DMS153 (cell line): ENCODE measurements at places on chromosomes 12 and 14.

GRCh38 chr12:52049688-52050087 is 1.6 kb upstream of the NR4A1 start:
- no peak for DNase-seq

GRCh38 chr12:70338531-70338930 is 27.6 kb upstream of the KCNMB4 start:
- DNase-seq = no peak

- no peak for DNase-seq
Observed at GRCh38 chr12:105956662-105957457, 181.9 kb downstream of the NUAK1 start.

DNA sequence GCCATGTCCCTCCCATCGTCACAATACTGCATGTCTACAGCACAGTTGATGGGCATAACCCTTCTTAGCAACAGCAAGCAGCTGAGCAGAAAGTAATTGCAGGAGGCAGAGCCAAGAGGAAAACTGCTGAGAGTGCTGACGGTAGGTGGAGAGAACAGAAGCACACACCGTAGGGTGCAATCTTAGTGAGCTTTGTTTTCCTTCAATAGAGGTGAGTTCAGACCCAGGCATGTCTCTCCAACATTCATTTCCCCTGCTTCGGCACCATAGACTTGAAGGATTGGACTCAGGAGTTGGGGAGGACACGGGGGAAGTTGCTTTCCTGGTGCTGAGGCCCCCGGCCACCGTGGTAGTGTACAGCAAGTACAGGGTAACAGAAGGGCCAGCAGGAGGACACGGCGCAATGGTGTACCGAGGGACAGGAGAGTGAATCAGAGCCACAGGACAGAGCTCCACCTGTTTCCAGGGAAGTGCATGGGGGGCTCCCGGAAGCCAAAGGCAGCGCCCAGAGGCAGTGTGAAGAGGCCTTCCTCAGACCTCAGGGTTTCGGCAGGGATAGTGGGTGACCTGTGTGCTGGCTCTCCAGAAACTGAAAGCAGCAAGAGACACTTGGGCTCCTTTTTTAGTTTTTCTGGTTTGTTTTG is 36.3 kb upstream of the SINHCAF start:
- DNase-seq = peak; percentile 78

- no peak for DNase-seq
Observed at GRCh38 chr12:53004582-53004981, 1.7 kb upstream of the EIF4B start.

DNA sequence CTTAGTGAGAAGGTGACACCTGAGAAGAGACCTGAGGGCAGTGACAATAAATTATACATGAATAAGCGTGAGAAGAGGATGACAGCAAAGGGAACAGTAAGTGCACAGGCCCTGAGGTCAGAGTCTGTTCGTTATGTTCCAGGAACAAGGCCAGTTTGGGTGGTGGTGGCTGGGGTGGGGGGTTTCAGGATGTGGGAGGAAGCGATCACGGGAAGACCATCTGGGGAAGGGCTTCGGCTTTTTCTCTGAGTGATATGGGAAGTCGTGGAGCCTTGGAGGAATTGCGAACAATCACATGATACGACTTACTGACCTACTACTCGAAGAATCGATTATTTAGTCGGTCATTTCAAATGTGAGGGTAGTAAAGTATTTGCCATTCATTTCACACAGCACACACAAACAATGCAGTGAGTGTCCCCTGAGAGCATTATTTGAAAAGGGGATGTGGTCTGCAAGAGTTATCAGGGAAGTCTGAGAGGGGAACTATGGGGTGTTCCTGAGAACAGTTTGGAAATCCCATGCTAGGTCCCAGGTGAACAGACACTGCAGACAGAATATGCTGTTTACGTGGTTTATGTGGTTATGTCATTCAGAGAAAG is 94.7 kb downstream of the SLC38A1 start:
- no peak for DNase-seq

DNA sequence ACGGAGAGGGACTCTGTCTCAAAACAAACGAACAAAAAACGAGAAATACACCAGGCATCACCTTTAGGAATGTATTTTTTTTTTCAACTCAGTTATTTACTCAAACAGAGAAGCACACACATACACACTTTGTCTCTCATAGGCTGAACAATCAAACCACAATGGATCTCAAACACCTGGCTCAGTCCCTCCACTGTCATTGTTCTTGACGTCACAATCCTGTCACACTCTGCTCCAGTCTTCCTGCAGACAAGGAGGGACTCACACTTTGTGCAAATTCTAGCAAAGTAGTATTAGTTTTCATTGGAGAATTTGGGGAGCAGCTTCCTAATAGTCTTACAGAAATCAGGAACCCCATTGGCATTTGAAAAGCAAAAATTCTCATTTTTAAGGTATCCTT is 727.8 kb downstream of the BCL11B start:
- DNase-seq = no peak

DNA sequence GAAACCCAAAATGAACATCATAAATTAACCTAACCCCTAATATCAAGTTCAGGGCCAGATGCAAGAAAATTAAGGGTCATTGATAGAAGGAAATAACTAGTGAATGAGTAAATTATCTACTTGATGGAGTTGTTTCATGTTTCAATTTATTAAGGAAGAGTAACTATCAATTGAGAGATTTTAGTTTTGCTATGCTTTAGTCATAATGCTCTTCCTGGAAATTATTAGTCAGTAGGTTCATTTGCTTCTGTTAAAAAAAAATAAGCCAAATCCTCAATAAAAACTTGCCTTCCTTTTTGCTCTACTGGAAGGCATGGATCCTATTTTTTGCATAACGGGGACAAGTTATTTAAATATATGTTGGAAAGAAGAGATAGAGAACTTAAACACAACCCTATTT is 59.0 kb upstream of the HIF1A start:
- DNase-seq = no peak

DNA sequence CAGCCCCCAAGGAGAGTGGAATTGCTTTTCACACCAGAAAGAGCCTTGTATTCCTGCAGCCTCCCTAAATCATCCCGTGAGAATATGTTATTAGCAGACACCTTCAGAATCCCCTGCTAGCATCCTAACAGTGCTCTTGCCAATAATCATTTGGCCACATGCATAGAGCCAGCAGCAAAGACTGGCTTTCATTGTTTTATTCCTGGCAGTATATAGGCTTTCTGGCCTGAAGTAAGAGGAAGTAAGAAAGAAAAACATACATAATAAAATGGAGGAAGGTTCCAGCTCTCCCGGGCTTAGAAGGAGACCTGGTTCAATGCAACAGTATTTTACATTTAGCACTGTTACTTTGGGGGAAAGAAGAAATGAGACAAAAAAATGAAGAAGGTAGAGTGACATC is 176.7 kb upstream of the ATF7IP start:
- no peak for DNase-seq

- DNase-seq = no peak
Observed at GRCh38 chr12:38155526-38156496, 160.8 kb upstream of the ALG10B start.

DNA sequence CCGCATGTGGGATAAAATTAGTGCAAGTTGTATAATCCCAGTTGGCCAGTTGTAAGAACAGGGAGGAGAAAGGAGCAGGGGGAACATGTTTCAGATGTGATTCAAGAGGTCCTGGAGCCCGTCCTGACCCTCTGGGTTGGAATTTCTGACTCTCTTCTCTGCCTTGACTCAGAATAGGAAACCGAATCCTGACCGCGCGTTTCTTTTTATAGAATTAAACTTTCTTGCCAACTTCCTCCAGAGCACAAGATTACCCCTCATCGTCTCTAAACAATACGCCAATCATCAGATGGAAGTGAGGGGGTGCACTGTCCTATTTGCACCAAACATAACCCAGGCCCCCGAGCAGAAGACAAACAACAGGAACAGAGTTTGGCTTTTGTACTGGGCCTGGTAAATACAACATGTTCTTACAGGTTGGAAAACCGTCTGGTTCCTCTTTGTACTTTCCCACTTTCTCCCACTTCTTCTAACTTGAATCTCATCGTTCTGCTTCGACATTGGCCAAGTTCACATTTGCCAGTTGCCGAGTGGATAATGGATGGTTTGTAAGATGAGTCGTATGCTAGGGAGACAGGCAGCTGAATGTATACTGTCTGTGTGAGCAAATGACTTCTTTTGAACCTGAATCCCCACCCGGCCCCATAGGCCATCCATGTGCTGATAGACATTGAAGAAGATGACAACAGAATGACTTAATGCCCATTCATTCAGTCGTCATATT is 42.6 kb upstream of the MED13L start:
- DNase-seq = no peak

DNA sequence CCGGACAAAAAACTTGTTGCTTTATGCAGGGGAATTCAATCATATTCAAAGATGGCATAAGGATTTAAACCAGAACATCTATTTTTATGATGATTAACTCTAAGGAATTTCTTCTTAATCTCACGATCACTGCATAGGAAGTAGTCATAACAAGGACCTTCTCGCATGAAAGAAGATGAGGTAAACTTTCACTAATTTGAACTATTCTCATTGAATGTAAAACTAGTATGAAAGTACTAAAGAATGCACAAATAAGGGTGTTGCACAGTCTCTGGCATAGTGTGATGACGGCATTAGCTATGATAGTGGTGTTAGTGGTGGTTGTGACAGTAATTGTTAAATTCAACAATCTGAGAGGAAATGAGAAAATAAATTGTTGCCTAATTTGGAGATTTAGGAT is 280.0 kb downstream of the SLC6A15 start:
- no peak for DNase-seq

- no peak for DNase-seq
Observed at GRCh38 chr14:54776361-54777001, 126.1 kb downstream of the GCH1 start.

DNA sequence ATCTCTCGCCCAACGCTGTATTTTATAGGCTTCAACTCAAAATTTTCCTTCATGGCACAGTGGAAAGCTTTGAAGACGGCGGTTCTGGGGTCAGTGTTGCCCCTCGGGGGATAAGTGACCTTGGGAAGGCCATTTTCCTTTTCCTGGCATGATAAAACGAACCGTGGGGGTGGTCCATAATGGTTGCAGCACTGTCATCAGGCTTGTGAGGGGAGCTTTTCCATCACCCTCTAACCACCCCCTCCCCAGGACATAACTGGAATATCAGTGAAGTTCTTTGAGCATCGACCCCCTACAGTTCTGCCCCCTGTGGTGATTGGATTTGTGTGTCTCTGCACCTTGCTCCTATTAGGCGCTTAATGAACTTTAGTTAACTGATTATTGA is 16.0 kb downstream of the FOS start:
- DNase-seq = no peak

DNA sequence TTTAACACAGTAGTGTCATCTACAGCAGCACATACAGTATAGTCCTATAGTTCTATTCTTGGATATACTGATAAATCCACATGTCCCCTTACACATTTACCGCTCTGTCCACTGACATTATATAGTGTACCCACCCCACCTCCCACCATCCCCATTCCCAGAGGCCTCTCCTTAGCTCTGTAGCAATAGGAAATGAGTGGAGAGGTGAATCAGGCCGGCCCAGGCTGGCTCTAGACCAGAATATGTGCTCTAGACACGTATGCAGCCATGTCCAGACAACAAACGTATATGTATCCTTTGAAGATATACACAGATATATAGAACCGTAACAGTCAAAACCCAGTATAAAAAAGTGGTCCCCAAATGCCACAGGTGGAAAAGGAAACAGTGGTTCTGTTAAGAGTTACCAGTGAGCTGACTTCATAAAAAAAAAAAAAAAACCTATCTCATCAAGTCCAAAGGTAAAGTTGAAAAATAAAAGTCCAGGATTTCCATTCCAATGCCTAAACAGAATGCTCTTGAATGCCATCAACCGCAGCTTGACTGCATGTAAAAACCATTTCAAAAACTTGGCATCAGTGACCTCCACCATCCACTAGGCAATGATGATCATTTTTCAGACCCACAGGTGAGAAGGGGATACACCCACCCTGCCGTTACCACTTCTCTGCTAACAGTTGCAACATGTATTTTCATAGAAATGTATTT is 16.7 kb downstream of the EGLN3 start:
- DNase-seq = no peak

DNA sequence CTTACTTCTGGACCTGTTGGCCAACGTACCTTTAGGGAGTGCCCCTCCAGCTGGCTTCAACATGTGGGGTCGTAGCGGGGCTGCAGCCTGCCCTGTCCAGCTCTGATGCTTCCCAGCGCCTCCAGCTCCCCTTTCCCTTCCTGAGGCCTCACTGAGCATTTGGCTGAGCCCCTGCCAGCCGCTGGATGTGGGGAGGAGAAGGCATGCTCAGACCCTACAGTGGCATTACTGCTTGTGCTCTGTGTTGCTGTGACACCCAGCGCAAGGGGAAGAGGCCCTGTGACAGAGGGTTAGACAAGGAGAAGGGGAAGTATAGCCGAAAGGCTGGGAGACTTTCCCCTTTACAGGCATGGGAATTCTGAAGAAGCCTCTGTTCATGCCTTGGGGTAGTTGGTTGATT is 145.9 kb downstream of the PRKCH start:
- DNase-seq = no peak

- no peak for DNase-seq
Observed at GRCh38 chr12:26741584-26742227, 91.3 kb downstream of the ITPR2 start.

GRCh38 chr12:52698651-52699340 is 4.5 kb downstream of the KRT77 start:
- DNase-seq = no peak

DNA sequence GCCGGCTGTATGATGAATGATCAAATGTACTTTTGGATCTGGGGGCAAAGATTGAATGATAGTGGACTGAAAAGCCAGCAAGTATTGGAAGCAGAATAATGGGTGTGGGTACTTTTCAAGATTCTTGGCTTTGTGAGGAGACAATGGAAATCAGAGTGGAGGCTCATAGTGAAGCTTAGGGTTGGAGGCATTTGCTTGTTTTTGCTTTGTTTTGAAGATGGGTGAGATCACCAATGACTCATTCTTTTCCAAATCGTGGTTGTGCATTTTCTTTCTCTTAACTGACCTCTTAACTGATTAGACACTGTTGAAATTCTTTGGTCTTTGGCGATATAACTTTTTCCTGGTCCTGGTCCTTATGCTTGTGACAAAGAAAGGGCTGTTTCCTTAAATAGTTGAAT is 54.4 kb downstream of the PELI2 start:
- DNase-seq = no peak

DNA sequence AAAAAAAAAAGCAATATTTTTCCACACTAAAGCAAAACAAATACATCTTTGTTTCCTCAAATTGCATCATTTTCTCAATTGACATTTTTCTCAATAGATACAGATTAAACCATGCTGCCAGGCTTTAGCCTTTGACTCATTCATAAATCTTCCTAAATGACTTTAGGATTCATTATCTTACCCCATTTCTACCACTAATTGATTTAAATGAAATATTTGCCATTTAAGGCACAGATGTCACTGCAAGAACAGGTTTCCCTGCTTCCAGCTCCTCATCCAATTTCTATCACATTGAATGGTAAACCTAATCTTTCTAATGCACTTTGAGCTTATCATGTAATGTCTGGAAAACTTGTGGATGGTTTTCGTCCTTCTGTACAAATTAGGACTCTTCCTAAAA is 298.7 kb downstream of the RPL10L start:
- DNase-seq = no peak

DNA sequence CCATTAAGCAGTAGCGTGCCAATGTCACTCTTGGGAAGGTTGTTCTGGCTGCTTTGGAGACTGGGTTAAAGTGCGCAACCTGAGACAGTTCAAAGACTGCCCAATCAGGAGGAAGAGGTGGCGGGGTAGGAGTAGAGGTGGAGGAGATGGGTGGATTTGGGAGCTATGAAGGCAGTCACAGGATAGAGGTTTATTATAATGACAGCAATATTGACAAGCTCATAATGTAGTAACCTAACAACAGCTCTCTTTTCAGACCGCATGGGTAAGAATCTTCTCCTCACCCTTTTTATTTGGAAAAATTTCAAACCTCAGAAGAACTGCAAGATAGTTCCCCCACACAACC is 5.3 kb upstream of the PSMD9 start:
- no peak for DNase-seq
